Cardiac muscle cell (in vitro differentiated cells and primary cell): ENCODE measurements at places on chromosomes 16 and 17. TPM values are rescaled to one million over a fixed set of nuclear protein-coding genes. Genes with fewer than 3 reads are reported as not detected.
A peak's percentile ranks its signal among the peaks of the same experiment; 100 is the strongest.

The CCL18 gene
- polyA plus RNA-seq: not detected in 2 replicates

The SMPD3 gene
- polyA plus RNA-seq: 1.5 and 2.8 TPM in 2 replicates

The HAS3 gene
- polyA plus RNA-seq: 0.62 TPM in 1 of 2 replicates, not detected in the other

The KRTAP9-8 gene
- not detected in 2 replicates for polyA plus RNA-seq

The CDC6 gene
- 7.2 and 20.1 TPM in 2 replicates for polyA plus RNA-seq

The CD300LB gene
- not detected in 2 replicates for polyA plus RNA-seq

The TPPP3 gene
- 6.2 and 7.2 TPM in 2 replicates for polyA plus RNA-seq

The SEZ6 gene
- 0.91 and 0.95 TPM in 2 replicates for polyA plus RNA-seq

GRCh38 chr16:6827931-6828330, 504.7 kb upstream of the RBFOX1 start:
- H3K36me3 ChIP-seq: no peaks in the 10 kb centered on the region
- peaks cover under 1% of the 10 kb centered on the region for H3K4me1 ChIP-seq
- no peak overlapping the region for H3K4me3 ChIP-seq
- no peaks in the 10 kb centered on the region for H3K27me3 ChIP-seq
- DNase-seq: no peak

DNA sequence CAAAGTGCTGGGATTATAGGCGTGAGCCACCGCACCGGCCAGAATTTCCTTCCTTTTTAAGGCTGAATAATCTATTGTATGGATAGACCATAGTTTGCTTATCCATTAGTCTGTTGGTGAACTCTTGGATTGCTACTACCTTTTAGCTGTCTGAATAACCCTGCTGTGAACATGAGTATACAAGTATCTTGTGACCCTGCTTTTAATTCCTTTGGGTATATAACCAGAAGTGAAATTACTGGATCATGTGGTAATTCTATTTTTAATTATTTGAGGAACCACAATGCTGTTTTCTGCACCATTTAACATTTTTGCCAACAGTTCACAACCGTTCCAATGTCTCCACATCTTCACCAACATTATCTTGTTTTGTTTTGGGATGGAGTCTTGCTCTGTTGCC, 4.6 kb upstream of the OTOA start:
- peaks cover 6% of the 10 kb centered on the region for H3K27me3 ChIP-seq
- H3K4me1 ChIP-seq: no peaks in the 10 kb centered on the region
- DNase-seq: no peak
- H3K27ac ChIP-seq: no peak overlapping the region
- peaks cover 3% of the 10 kb centered on the region for H3K36me3 ChIP-seq

- no peaks in the 10 kb centered on the region for H3K4me1 ChIP-seq
- no peak overlapping the region for H3K27ac ChIP-seq
- H3K36me3 ChIP-seq: no peaks in the 10 kb centered on the region
Observed at GRCh38 chr17:8649157-8650118, 18.9 kb upstream of the MYH10 start.

- peaks cover 4% of the 10 kb centered on the region for H3K4me1 ChIP-seq
- no peaks in the 10 kb centered on the region for H3K27me3 ChIP-seq
- no peak overlapping the region for H3K4me3 ChIP-seq
- no peak overlapping the region for H3K27ac ChIP-seq
Observed at GRCh38 chr16:13269905-13270528, 368.6 kb downstream of the SHISA9 start.

DNA sequence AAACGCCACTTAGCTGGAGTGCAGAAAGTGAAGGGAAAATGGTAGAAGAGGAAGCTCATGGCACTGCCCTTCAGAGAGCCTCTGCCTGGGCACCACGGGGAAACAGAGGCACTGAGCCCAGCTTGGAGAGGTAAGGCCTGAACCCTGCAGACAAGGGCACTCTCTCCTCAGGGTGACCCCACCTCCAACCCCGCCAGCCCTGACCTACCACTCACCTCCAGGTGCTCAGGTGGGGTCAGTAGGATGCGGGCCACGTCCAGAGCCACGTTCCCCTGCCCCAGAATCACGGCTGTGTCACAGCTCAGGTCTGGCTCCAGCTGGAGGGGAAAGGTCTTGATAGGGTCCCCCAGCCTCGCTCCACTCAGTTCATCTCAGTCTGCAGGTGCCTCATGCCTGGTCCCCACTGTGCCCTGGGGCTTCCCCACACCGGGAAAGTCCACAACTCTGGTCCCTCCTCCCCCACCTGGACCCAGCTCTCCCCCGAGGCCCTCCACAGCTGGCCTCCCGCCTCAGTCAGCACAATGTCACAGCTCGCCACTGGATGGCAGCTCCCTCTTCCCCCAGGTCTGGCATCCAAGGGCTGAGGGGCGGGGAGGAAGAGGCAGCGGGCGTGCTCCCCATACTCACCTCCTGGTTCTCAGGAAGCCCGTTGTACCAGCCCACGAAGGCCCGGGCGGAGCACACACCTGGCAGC, 6.0 kb upstream of the GRIN2C start:
- no peak for DNase-seq
- peaks cover 22% of the 10 kb centered on the region for H3K4me1 ChIP-seq
- H3K27ac ChIP-seq: no peak overlapping the region
- no peaks in the 10 kb centered on the region for H3K36me3 ChIP-seq

DNA sequence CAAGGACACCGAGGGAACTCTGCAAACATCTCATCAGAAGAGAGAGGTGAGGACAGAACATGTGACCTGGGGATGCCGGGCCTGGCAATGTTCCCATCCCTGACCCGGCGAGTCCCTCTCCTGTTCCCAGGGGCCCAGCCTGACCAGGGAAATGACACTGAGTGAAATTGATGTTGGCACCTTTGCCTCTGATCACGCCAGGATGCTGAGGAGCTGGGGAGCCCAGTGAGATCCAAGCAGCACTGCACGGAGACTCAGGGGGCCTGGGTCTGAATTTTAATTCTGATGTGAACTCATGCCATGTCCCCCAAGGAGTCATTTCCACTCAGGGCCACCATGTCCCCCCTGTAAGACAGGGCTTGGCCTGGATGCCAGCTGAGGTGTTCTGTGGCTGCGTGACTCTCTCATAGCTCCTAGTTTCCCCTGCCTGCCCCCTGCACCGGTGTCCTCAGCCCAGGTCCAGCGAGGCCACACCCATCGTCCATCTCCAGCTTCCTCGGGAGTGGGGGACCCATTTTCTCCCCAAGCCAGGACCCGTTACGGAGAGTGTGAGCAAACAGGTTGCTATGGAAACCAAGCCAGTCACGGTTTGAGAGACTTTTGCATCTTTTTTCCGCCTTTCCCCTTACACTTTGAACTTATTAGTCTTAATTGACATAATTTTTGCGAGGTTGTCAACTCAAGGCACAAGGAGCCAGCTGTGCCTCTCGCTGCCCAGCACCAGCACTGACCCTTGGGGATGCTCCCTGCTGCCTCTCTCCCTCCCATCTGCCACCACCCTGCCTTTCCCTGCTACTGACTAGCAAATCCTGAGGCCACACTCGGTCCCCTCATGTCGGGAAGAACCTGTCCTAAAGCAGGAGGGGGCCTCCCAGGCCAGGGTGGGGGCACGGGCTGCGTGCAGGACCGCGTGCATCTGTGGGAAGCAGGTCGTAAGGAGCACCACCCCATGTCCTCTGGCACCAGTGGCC, 150.0 kb downstream of the SDK2 start:
- DNase-seq: no peak
- H3K27ac ChIP-seq: no peak overlapping the region
- no peaks in the 10 kb centered on the region for H3K36me3 ChIP-seq
- no peaks in the 10 kb centered on the region for H3K27me3 ChIP-seq
- no peak overlapping the region for H3K4me3 ChIP-seq

GRCh38 chr17:19645734-19646201, 2.8 kb upstream of the ALDH3A2 start:
- H3K27ac ChIP-seq: no peak overlapping the region
- no peaks in the 10 kb centered on the region for H3K27me3 ChIP-seq

- no peak for DNase-seq
- H3K27ac ChIP-seq: no peak overlapping the region
- no peak overlapping the region for H3K4me3 ChIP-seq
- H3K27me3 ChIP-seq: peaks cover 42% of the 10 kb centered on the region
- H3K36me3 ChIP-seq: no peaks in the 10 kb centered on the region
Observed at GRCh38 chr17:43753493-43754129, 5.0 kb downstream of the SOST start.

DNA sequence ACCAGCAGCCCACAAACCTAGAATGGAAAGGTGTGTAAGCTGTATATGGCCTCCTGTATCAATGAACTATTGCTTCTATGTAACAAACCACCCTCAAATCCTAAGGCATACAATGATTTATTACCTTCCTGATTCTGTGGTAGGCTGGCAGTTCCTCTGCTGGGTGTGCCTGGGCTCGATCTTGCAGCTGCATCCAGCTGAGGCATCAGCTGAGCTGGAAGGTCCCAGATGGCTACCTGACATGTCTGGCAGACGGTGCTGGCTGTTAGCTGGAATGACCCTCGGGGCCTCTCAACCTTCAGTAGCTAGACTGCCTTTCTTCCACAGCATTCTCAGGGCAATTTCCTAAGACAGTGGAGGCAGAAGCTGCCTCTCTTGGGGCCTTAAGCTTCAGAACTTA, 152.7 kb downstream of the RAB11FIP4 start:
- no peak overlapping the region for H3K27ac ChIP-seq
- H3K4me3 ChIP-seq: no peak overlapping the region
- H3K27me3 ChIP-seq: no peaks in the 10 kb centered on the region
- H3K4me1 ChIP-seq: no peaks in the 10 kb centered on the region
- DNase-seq: no peak

- DNase-seq: no peak
- H3K27me3 ChIP-seq: no peaks in the 10 kb centered on the region
- peak overlapping the region; percentile 48 for H3K27ac ChIP-seq
- peaks cover 24% of the 10 kb centered on the region for H3K4me1 ChIP-seq
- no peak overlapping the region for H3K4me3 ChIP-seq
- H3K36me3 ChIP-seq: no peaks in the 10 kb centered on the region
Observed at GRCh38 chr16:58098207-58099096, 30.7 kb downstream of the CFAP20 start.

- DNase-seq: no peak
- peaks cover 37% of the 10 kb centered on the region for H3K27me3 ChIP-seq
- H3K4me1 ChIP-seq: peaks cover 9% of the 10 kb centered on the region
- no peak overlapping the region for H3K4me3 ChIP-seq
- H3K27ac ChIP-seq: no peak overlapping the region
Observed at GRCh38 chr17:9238340-9239245, 217.3 kb downstream of the NTN1 start.

DNA sequence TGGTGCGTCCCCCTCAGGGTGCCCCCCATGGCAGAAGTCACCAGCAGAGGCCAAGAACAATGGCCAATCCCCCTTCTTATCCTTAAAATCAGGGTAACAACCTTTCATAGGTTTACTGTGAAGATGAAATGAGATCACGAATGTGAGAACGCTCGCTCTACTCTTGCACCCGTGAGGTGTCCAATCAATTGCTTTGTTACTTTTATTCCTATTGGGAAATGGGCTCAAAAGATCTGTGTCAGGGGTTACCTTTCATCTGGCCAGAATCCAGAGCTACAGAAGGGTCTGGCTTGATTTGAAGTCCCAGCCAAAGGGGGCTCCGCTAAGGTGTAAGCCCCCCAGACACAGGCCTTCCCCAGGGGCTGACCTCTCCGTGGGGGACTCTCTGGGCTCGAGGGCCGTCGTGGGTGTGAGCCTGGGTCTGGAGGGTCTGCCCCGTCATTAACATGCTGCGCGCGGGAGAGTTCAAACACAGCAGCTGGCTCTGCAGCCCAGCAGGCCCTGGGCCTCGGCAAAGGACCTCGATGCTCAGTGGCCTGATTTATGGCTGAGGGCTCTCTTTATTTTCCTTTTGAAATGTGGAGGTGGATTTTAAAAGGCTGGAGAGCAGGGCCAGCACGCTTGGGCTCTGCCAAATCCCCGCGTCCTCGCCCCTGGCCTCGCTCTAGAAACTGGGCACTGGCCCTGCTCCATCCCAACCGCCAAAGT, 10.4 kb downstream of the ABR start:
- no peak overlapping the region for H3K4me3 ChIP-seq
- no peaks in the 10 kb centered on the region for H3K27me3 ChIP-seq
- no peak for DNase-seq
- no peaks in the 10 kb centered on the region for H3K4me1 ChIP-seq
- H3K27ac ChIP-seq: no peak overlapping the region

- no peak overlapping the region for H3K4me3 ChIP-seq
- DNase-seq: no peak
- no peaks in the 10 kb centered on the region for H3K27me3 ChIP-seq
- H3K27ac ChIP-seq: no peak overlapping the region
Observed at GRCh38 chr17:80835816-80836657, 155.6 kb upstream of the CHMP6 start.

GRCh38 chr17:65057531-65058090, 1.1 kb upstream of the GNA13 start:
- H3K27ac ChIP-seq: no peak overlapping the region
- H3K27me3 ChIP-seq: no peaks in the 10 kb centered on the region
- DNase-seq: no peak
- no peak overlapping the region for H3K4me3 ChIP-seq
- H3K36me3 ChIP-seq: peaks cover 5% of the 10 kb centered on the region
- peaks cover 19% of the 10 kb centered on the region for H3K4me1 ChIP-seq

DNA sequence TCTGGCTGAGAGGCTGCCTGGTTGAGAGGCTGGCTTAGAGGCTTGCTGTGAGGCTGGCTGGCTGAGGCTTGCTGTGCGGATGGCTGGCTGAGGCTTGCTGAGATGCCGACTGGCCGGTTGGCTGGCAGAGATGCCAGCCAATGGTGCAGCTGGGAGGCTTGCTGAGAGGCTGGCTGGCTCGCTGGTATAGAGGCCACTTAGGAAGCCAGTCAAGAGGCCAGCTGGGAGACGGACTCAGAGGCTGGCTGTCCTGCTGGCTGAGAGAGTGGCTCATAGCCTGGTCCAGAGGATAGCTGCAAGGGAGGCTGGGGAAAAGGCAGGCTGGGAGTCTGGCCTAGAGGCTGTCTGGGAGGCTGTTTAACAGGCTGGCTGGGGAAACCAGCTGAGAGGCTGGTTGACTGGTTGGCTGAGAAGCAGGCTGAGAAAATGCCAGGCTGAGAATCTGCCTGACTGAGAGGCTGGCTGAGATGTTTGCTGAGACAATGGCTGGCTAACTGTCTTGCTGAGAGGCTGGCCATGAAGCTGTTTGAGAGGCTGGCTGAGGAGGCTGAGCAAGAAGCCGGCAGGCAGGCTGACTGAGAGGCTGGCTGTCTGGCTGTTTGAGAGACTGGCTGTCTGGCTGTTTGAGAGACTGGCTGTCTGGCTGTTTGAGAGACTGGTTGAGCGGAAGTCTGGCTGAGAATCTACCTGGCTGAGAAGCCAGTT, 37.5 kb upstream of the ACSM2B start:
- no peak for DNase-seq
- no peaks in the 10 kb centered on the region for H3K27me3 ChIP-seq
- H3K36me3 ChIP-seq: no peaks in the 10 kb centered on the region
- H3K27ac ChIP-seq: no peak overlapping the region
- no peak overlapping the region for H3K4me3 ChIP-seq
- no peaks in the 10 kb centered on the region for H3K4me1 ChIP-seq
